ENCODE measurements at places on chromosomes 1 and 21. TPM values are rescaled to one million over a fixed set of nuclear protein-coding genes. Genes with fewer than 3 reads are reported as not detected.

DNA sequence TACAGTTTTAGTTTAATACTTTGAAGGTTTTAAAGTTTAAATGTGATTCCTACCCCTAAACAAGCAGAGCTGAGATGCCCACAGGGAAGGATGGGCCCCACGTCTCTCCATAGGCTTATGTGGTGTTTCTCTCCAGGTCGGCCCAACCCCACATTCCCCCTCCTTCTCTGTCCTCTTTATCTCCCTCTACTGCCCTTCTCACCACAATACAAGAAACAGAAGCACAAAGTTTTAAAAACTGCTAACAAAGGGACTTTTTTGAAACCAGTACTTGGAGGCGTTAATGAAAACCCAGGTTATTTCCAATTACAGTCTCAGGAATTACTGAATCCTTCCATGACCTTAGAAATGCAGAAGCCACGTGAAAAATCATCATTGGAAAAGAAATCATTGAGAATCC lies 324.0 kb downstream of the NTNG1 start:
- DNase-seq, result no peak

LRRN2 gene
- total RNA-seq, result not detected

- no peak for DNase-seq
These were observed 29.3 kb upstream of the HSD3B1 start for GRCh38 chr1:119477710-119478109.

- DNase-seq, result no peak
These were observed 171.8 kb upstream of the IVNS1ABP start for GRCh38 chr1:185488808-185489207.

SPRR3 gene
- not detected for total RNA-seq

GRCh38 chr21:38095220-38095619 lies 161.6 kb upstream of the KCNJ15 start:
- DNase-seq, result no peak

DNA sequence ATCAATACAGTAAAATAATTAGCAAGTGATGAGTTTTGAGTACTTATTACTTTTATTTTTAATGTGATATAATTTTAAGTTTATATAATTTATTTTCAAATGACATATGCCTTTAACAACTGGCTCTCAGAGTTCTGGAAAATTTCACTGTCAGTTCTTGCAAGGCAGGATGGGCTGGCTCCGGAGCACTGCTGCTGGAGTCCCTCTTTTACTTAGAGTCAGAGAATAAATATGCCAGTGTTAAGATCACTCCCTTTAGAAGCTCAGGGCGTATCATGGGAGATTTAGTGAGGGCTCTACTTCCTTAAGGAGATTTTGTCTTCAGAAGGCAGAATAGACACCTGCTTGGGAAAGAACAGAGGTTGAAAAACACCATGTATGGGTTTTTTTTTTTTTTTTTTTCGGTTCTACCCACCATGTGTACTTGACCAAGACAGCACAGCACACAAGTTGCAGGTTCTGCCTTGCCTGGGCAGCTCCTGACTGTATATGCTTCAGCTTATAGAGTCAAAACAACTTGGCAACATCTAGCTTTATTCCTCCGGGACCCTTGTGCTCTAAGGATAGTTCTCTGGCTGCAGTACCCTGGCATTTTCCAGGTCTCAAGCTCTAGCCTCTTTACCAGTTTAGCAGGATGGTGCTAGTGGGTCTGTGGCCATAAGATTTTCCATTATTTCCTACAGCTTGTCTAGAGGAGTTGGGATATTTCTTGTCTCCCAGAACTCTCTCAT lies 29.7 kb upstream of the FMOD start:
- DNase-seq, result no peak

SNAPIN gene
- total RNA-seq, result 16.7 TPM

- DNase-seq, result no peak
These were observed 161.1 kb downstream of the PIK3R3 start for GRCh38 chr1:45971335-45971734.

GRCh38 chr1:168623003-168623828 lies 46.8 kb downstream of the XCL1 start:
- peak; percentile 55 for DNase-seq

C1orf94 gene
- total RNA-seq, result not detected

UBASH3A gene
- not detected for total RNA-seq

DTL gene
- total RNA-seq, result 47.7 TPM

DNA sequence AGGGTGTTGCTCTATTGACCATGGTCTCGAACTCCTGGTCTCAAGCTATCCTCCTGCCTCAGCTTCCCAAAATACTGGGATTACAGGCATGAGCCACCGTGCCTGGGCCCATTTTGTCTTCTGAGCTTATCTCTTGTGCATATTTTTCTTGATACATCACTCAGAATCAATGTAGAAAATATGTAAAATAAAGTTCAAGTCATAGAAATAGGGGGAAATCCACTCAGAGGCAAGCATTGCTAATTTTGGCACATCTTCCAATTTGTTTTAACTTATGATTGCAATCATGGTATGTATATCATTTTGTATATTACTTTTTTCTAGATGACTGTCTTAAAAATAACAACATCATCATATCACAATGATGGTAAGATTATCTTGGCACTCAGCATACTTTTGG lies 21.6 kb downstream of the RIT1 start:
- DNase-seq, result peak; percentile 74

DNA sequence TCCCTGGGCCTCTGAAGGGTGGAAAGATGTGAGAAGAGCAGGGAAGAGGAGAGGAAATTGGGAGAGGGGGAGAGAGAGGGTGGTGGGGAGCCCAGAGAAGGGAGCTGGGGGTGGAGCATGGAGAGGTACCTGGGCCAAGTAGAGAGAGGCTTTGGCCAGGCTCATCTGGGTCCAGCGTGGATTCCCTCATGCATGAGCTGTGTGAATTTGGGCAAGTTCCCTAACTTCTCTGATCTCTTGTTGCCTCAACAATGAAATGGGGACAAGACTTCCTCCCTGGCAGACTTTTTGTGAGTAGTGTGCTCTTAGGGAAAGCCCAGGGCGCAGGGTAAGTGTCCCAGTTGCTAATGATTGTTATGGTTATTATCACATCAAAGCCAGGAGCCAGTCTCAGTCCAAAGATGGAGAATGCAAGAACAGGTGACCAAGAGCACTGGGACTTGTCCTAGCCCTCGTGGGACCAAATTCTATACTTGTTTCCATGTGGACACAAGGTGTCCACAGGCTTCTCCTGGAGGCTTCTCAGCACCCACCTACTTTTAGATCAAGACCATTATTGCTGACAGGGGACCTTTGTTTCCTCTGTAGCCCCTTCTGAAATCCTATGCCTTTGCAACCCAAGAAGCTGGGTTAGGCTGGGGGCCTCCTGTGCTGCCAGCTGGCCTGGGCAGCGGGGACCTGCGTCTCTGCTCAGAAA lies 13.9 kb downstream of the IL6R start:
- DNase-seq, result no peak

AGT gene
- total RNA-seq, result 1.1 TPM

- no peak for DNase-seq
These were observed 47.8 kb downstream of the WNT9A start for GRCh38 chr1:227899820-227900449.

POFUT2 gene
- total RNA-seq, result 48.6 TPM

DNA sequence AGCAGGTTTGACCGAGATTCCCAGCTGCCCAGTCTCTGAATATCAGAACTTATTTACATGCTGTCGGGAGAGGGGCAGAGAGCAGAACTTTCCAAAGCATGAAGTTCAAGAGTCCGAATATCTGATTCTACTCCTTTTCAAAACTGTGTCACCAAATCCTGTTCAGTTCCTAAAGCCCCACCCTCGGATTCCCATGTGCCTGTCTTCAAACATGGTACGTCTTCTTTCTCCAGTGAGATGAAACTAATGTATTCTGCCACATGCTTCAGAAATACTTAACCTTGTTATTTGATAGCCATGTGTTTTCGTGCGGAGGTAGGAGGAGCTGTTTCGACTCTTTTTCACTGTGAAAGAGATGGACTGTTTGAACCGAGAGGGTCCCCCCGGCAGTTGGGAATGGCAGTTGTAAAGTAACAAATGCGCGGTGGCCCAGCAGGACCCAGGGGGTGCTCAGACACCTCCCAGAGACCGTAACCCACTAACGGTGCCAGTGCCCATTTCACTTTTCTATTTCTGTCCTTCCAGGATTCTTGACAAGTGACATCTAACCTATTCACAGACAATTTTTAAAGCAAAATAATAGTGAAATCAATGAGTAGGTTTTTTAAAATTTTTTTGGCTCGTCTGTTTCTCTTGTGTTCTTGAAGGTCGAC lies 67.2 kb downstream of the ZBTB18 start:
- no peak for DNase-seq

DNA sequence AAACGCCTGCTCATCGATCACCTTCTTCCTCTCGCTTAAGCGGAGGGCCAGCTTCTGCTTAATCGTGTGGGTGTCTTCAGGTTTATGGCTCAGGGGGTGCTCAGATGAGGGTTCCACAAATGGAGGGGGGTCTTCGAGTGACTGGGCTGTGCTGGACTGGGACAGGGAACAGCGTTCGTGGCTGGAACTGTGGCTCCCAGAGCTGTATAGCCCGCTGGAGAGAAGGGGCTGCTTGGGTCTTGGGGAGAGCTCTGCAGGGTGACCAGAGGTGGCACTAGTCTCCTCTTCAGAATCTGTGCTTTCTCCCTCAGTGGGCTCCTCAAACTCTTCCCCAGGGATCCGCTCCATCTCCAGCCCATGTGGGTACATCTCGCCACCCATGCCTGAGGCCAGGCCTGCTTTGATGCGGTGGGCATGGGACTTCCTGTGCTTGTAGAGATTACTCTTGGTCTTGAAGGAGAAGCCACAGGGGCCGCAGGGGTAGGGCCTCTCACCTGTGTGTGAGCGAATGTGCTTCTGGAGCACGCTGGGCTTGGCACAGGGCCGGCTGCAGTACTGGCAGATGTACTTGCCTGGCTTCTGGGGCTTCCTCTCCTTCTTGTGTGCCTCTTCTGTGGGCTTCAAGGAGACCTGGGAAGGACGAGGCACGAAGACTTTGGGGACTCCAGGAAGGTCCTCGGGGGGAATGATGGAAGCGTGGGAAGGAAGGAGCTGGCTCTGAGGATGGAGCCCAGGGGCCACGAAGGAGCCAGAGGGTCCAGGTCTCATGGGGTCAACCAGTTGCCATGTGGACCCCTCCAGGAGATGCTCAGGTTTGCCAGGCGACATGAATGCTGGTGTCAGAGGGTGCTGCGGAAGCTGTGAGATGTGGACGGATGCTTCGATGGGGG lies 99.4 kb upstream of the EDN2 start:
- no peak for DNase-seq

DNA sequence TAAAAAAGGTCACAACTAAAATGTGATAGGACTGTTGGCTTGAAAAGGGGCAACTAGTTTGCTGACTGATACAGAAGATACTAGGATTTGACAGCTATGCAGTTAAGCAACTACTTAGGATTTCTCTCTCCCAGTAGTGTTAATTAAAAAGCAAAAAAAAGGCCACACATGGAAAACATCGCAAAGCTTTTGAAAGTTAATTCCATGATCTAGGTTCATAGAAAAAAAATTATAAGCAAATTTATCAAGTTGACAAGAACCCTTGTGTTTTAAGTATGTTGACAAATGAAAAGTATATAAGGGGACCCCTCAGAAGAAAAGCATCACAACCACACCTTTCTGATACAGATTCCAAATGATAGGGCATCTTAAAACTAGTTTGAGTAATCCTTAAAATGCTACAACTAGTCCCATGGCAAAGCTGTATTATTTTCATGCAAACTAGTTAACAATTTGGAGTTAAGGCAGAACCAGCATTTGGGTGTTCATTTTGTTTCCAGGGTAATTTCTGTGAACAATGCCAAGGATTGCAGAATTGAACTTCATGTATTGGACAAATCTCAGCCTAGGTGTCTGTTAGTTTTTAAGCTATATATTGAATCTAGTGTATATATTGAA lies 4.1 kb downstream of the PNRC2 start:
- no peak for DNase-seq

ZBTB21 gene
- total RNA-seq, result 15.4 TPM

Data from fibroblast of the aortic adventitia (primary cell).